ENCODE measurements at places on chromosomes 5 and 9. TPM values are rescaled to one million over a fixed set of nuclear protein-coding genes. Genes with fewer than 3 reads are reported as not detected.

DNA sequence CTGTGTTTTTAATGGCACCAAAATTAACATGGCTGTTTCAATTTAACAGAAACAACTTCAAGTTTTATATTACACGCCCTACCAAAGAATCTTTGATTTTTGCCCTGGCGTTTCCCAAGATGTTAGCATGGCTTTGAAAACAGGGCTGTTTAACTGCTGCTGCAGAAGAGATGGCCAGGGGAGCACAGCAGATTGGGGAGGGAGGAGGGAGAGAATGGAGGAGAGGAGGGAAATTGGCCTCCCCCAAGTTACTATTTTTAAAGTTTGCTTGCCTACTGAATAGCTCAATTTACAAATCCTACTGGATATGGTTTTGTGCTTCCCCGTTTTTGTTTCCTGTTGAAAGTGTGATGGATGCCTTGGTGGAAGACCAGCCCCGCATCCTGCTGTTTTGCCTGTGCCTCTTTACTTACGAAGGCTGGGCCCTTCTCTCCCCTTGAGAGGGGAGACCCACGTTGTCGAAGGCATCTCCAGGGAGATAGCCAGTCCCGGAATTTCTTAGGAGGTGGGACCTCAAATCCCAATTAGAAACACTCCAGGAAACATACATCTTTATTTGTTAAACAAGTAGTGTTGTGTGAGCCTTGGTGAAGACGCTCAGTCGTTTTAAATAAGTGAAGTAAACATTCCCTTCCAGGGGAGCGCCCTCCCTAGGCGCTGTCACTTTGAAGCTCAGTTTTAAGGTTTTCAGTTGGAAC, 98.6 kb downstream of the AOPEP start:
- DNase-seq, result no peak
- H3K36me3 ChIP-seq, result no peaks in the 10 kb centered on the region
- peaks cover 60% of the 10 kb centered on the region for H3K4me1 ChIP-seq
- H3K27ac ChIP-seq, result no peak overlapping the region
- H3K4me3 ChIP-seq, result no peak overlapping the region
- H3K27me3 ChIP-seq, result no peaks in the 10 kb centered on the region

- no peak overlapping the region for H3K4me3 ChIP-seq
- H3K36me3 ChIP-seq, result no peaks in the 10 kb centered on the region
- H3K4me1 ChIP-seq, result no peaks in the 10 kb centered on the region
- peaks cover 11% of the 10 kb centered on the region for H3K27me3 ChIP-seq
- no peak for DNase-seq
- H3K27ac ChIP-seq, result no peak overlapping the region
These were observed 10.3 kb upstream of the STX17 start for GRCh38 chr9:99896119-99896518.

DNA sequence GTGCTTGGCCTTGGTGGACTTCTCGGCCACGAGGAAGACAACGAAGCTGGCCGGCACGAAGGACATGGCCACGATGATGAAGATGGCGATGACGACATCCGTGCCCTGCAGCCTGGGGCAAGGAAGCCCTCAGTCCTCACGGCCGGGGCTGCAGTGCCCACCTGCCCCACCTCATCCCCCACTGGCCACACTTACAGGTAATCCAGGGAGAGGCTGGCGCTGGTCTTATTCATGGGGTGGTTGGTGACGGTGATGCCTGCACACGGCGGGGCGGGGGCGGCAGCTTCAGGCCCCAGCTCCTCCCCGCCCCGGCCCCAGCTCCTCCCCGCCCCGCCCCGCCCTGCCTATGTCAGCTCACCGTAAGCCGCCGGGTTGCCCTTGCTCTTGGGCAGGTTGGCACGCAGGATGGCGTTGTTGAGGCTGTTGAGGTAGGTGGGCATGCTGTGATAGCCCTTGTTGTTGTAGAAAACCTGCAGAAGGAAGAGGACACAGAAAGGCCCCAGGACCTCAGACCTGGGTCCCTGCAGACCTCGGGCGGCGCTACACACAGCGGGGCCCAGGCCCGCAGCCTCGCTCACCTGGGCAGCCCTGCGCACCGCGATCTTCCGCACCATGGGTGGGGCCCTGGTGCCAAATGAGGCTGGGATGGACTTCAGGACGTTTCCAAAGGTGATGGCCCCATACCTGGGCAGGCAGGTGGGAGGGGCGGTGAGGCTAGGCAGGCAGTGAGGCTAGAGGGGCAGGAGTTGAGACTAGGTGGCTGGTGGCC, 15.7 kb upstream of the CLIC3 start:
- peaks cover 77% of the 10 kb centered on the region for H3K36me3 ChIP-seq
- no peaks in the 10 kb centered on the region for H3K27me3 ChIP-seq
- no peak overlapping the region for H3K27ac ChIP-seq

GRCh38 chr9:114677418-114677817, 4.6 kb downstream of the TEX48 start:
- no peak for DNase-seq
- no peaks in the 10 kb centered on the region for H3K36me3 ChIP-seq
- H3K27me3 ChIP-seq, result peaks cover 75% of the 10 kb centered on the region
- H3K4me3 ChIP-seq, result no peak overlapping the region

- H3K27me3 ChIP-seq, result no peaks in the 10 kb centered on the region
- DNase-seq, result no peak
- no peaks in the 10 kb centered on the region for H3K4me1 ChIP-seq
- H3K36me3 ChIP-seq, result no peaks in the 10 kb centered on the region
- H3K4me3 ChIP-seq, result no peak overlapping the region
- no peak overlapping the region for H3K27ac ChIP-seq
These were observed 220.5 kb upstream of the ADRA1B start for GRCh38 chr5:159695741-159696294.

- H3K27ac ChIP-seq, result no peak overlapping the region
- no peaks in the 10 kb centered on the region for H3K27me3 ChIP-seq
- no peaks in the 10 kb centered on the region for H3K4me1 ChIP-seq
- peaks cover 6% of the 10 kb centered on the region for H3K36me3 ChIP-seq
- DNase-seq, result no peak
- no peak overlapping the region for H3K4me3 ChIP-seq
These were observed 127.8 kb upstream of the RAPGEF1 start for GRCh38 chr9:131867611-131868192.

DNA sequence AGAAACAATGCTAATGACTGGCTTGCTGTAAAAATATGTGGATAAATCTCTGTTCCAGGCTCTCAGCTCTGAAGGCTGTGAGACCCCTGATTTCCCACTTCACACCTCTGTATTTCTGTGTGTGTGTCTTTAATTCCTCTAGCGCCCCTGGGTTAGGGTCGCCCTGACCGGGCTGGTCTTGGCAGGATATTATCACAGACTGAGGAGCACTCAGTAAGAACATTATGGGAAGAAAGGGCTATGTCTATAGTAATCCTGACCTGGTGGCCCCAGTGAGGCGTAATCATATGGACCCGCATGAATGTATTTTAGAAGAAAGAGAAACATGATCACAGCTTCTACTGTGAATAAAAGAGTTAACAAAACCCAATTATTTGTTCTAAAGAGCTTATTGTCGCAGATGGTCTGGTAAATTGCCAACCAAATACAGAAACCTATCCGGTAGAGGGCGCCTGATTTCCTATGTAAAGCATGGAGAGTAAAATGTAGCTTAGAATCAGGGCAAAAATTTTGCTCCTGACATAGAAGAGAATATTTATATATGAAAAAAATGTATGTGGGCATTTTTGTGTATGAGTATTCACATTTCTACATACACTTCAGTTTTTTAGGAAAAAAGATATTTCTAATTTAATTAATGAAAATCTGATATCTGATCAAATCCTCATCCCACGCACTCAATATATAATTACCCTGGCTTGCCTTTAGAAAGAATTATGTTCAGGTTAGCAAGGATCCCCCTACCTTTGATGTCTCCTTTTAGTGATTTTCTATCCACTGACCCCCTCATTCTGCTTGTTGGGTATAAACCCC, 5.8 kb upstream of the IFNA1 start:
- H3K27ac ChIP-seq, result no peak overlapping the region
- H3K27me3 ChIP-seq, result peaks cover 56% of the 10 kb centered on the region
- no peaks in the 10 kb centered on the region for H3K36me3 ChIP-seq

DNA sequence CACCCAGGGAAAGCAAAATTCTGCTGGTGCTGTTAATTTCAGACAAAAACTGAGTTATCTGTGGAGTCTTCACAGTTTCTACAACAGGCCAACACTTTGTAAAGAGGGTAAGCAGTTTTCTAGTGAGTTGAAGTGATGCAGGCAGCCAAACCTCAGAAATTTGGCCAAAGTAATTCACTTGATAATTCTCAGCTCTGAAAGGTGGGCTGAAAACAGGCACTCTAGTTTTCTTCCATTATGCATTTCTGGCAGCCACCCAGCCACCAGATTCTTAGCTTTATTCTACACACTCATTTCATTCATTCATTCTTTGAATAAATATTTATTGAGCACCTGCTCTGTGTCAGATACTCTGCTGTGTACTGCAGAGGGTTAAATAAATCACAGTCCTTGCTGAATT, 184.2 kb downstream of the RAB3C start:
- no peaks in the 10 kb centered on the region for H3K36me3 ChIP-seq
- no peaks in the 10 kb centered on the region for H3K4me1 ChIP-seq
- DNase-seq, result no peak
- no peak overlapping the region for H3K4me3 ChIP-seq
- H3K27ac ChIP-seq, result no peak overlapping the region

- H3K4me1 ChIP-seq, result peaks cover 91% of the 10 kb centered on the region
- no peak for DNase-seq
- no peaks in the 10 kb centered on the region for H3K27me3 ChIP-seq
These were observed 113.5 kb downstream of the SMARCA2 start for GRCh38 chr9:2128618-2129017.

GRCh38 chr9:70883056-70883455, 238.4 kb downstream of the TRPM3 start:
- no peaks in the 10 kb centered on the region for H3K36me3 ChIP-seq
- H3K4me1 ChIP-seq, result no peaks in the 10 kb centered on the region
- no peak for DNase-seq
- H3K27ac ChIP-seq, result no peak overlapping the region
- H3K27me3 ChIP-seq, result peaks cover 5% of the 10 kb centered on the region

PCDHGB4 gene
- total RNA-seq, result 4.2 TPM

PCDHB5 gene
- total RNA-seq, result 2.3 TPM

IL13 gene
- not detected for total RNA-seq

ELAVL2 gene
- total RNA-seq, result 0.08 TPM
